ENCODE measurements at places on chromosomes 4 and X. TPM values are rescaled to one million over a fixed set of nuclear protein-coding genes. Genes with fewer than 3 reads are reported as not detected.

TTC29 gene
- not detected for total RNA-seq

N4BP2 gene
- total RNA-seq: 5.6 TPM

PJA1 gene
- total RNA-seq: 11.4 TPM

DNA sequence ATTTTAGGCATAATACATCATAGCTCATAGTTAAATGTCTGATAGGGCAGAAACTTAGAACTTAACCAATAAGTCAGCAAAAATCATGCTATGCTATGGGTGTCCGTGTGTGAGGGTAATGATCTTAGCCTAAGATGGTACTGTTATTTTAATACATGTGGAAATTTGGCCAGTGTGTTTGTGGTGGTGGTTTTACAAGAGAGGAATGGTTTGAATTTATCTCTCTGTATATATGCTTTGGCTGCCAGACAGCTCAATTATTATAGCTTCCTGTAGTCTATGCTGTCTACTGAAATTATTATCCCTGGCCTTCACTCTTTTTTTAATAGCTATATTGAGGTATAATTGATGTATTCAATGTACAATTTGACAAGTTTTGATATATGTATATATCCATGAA is 21.3 kb downstream of the ZNF330 start:
- no peak for DNase-seq

GRCh38 chr4:33998291-33998690 is 2246.0 kb downstream of the ARAP2 start:
- DNase-seq: no peak

GRCh38 chrX:115609621-115610020 is 48.6 kb downstream of the PLS3 start:
- DNase-seq: no peak

GRCh38 chr4:35238793-35239192 is 1005.5 kb downstream of the ARAP2 start:
- no peak for DNase-seq

DNA sequence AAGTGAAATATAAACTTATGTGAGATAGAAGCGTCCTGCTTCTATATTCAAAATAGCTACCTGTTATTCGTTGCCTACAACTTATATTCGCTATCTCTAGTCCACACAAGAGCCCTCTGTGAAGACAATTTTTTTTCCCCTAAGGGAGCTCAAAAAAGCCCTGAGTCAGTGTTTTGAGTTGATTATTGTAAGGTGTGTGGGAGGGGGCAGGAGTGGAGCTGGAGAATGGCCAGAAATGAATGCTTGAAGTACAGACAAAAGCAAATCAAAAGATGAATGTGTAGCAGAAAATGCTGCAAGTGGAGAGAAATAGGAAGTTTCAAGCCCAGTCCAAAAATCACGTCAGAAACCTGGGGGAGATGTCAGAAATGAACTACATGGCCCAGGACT is 655.0 kb upstream of the LCORL start:
- no peak for DNase-seq

GRCh38 chr4:84631573-84631972 is 48.6 kb downstream of the CDS1 start:
- DNase-seq: no peak

CNKSR2 gene
- not detected for total RNA-seq

AMTN gene
- not detected for total RNA-seq

KCND1 gene
- total RNA-seq: 0.25 TPM

RTL9 gene
- total RNA-seq: not detected

DNA sequence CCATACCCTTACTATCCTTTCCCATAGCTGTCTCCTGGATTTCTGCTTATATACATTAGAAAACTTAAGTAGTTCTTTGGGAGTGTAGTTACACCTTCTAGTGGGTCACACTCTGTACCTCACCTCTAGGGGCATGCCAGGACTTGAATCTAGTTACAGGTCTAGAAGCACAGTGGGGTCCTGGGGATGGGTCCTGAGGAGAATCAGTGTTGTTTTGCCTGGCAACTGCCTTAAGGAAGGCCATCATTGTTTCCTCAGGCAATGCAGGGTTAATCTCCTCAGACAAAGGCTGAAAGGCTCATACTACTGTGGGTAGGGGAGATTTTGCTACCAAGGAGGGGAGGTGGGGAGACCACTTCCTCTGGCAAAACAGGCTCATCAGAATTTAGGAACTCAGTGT is 750.3 kb downstream of the FAT4 start:
- DNase-seq: no peak

- DNase-seq: no peak
Measured at GRCh38 chr4:156512622-156513021, 459.0 kb downstream of the PDGFC start.

DNA sequence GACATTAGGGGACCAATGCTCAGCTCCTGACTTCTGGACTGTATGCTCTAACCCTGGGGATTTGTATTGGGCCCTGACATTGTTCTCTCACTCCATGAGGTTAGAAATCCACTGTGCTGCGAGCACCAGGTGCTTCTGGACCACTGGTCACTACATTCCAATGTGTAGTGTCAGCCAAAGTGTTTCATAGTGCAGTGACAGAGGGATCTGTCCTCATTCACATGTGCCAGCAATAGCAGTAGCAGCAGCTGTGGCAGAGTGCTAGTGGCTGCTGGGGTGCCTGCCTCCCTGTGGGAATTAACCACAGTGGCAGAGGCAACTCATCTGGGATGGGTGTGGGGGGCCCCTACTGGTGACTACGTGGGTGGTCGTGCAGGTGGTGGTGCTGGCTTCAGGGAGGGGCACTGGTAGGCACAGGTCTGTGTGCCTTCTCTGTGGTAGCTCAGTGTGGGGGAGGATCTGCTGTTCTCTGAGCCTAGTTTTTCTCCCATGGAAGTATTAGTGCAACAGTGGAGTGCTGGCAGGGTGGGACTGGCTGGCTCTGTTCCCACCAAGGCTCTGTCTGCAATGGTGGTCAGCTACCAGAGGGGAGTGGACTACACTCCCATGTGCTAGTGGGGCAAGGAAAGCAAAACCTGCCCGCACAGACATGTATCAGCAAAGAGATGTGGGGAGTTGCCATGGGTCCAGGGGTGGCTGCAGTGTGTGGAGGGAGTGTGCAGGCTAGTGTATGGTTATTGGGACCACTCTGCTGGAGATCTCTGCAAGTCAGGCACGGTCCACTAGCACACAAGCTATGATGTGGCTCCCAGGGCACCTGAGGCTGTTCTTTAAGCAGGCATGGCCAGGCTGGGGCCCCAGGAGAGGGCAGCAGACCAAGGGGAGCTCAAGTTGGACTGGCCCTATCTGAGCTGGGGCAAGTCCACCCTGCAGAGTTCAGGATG is 78.5 kb downstream of the SCLT1 start:
- no peak for DNase-seq

- no peak for DNase-seq
Measured at GRCh38 chr4:105274504-105274903, 127.8 kb downstream of the TET2 start.

- DNase-seq: no peak
Measured at GRCh38 chrX:101370888-101371504, 15.0 kb downstream of the BTK start.

IL13RA2 gene
- 1.0 TPM for total RNA-seq

HAND2 gene
- total RNA-seq: not detected

DNA sequence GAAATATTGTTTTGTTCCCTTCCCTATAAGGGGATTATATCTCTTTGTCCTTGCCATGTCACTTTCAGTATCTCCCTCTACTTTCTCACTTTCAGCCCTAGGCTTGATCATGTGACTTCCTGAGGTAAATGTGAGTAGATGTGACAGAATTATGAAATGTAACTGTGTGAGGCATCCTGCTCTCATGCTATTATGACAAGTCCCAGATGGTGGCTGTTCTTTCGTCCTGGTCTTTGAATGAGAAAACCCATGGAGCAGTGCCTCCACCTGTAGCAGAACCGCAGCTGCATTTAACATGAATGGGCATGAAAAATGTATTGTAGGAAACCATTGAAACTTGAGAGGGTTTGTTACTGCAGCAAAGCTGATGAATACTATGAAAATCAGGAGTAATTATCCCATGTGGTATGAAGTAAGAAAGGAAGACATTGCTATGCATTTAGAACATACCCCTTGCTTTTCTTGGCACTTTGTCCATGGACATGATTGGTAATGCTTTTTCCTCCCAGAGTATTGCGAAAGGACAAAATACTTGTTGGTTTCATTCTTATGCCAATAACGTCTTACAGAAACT is 202.2 kb upstream of the GPRIN3 start:
- DNase-seq: no peak

GRCh38 chrX:55160685-55161552 is 59.2 kb upstream of the PAGE5 start:
- peak; percentile 87 for DNase-seq

KLF8 gene
- total RNA-seq: 0.13 TPM

- DNase-seq: no peak
Measured at GRCh38 chr4:183591301-183591700, 67.7 kb downstream of the RWDD4 start.

GRCh38 chrX:85375333-85375738 is 4.1 kb downstream of the POF1B start:
- DNase-seq: peak; percentile 0

GPM6B gene
- total RNA-seq: 0.13 TPM

CCDC149 gene
- 15.8 TPM for total RNA-seq

GRCh38 chrX:116863029-116863428 is 400.3 kb upstream of the CT83 start:
- DNase-seq: no peak

DNA sequence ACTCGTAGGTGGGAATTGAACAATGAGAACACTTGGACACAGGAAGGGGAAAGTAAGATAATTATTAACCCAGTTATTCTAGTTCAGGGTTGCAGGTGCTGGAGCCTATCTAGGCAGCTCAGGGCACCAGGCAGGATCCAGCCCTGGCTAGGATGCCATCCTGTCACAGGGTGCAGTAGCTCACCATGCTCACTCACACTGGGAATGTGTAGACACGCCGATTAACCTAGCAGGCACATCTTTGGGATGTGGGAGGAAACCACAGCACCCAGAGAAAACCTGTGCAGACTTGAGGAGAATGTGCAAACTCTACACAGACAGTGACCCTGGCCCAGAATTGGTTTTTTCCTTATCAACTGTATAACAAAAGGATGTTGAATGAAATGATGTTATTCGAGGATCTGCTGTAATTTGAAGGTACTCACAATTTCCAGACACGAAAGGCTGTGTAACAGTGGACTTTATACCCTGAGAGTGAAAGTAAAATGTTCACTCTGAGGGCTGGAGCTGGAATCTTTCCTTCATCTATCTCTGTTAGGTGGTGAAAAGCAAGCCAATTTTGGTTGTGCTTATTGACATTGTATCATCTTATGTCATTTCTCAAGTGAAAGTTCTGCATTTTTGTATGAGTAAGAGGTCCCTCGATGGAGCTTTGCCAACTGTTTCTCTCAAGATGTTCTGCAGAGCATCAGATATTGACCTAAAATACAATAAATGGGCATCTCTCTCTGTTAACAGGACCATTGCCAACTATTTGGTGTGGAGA is 78.8 kb downstream of the PHEX start:
- DNase-seq: no peak

GRCh38 chrX:44915361-44915868 is 42.4 kb downstream of the KDM6A start:
- no peak for DNase-seq

GRCh38 chrX:15151267-15152186 is 118.4 kb downstream of the ASB9 start:
- no peak for DNase-seq

- no peak for DNase-seq
Measured at GRCh38 chr4:16607241-16608066, 291.0 kb downstream of the LDB2 start.

- DNase-seq: no peak
Measured at GRCh38 chrX:41332408-41333002, 1.5 kb upstream of the DDX3X start.

DNA sequence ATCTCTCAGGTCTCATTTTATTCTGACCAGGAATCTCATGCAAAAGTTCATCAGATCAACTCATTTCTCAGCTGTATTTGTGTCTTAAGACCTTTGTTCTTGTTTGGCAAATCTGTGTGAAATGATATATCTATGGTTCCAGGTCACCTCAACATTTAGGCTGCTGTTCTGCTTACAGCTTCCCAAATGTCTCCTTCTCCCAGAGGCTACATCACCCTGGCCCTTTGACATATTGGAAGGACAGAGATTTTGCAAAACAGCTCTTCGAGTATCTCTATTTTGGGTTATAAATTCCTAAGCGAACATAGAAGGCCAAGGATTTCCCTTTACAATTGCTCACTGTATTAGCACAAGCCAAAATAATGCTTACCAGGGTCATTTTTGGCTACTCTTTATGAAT is 57.5 kb upstream of the GIMD1 start:
- no peak for DNase-seq

DNA sequence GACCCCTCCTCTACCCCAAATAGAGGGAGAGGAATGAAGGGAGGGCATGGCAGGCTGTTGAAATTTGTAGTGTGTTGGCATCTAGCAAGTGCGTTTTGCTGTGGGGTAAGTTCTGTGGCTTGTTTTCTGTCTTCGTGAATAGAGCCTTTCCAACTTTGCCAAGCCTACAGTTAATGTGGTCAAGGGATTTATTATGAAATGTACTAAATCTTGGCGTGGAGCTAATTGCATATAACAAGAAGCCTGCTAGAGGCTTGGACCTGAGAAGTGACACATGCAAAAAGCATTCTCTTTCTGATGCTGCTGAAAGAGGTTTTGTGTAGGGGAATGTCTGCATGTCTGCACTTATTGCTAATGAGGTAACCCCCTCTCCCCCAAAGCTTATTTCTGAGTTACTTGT is 132.2 kb downstream of the BMPR1B start:
- no peak for DNase-seq

- DNase-seq: peak; percentile 32
Measured at GRCh38 chr4:112589206-112589605, 47.5 kb downstream of the ZGRF1 start.

DNA sequence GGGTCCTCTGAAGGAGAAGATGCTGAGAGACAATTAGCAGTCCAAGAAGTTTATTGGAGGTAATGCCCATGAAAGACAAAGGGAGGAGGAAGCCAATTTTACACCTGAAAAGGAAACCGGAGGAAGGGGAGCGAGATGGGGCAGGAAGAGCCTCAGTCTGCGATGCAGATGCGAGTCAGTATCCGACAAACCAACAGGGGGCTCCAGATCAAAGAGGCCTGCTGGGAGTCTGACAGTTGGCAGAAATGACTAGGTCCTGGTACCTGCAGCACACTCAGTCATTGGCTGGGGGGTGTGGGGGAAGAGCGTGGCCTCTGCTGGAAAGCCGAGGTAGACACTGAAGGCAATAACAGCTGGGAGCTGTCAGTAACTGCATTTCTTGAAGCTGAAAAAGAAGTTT is 231.1 kb upstream of the CENPE start:
- DNase-seq: no peak

- no peak for DNase-seq
Measured at GRCh38 chr4:33111117-33111516, 2390.9 kb downstream of the PCDH7 start.

- no peak for DNase-seq
Measured at GRCh38 chr4:1234811-1235292, 14.1 kb downstream of the CTBP1 start.

Measured in dermis microvascular lymphatic vessel endothelial cell (primary cell).